ENCODE measurements at places on chromosomes 3 and 15.

- DNase-seq = no peak
Observed at GRCh38 chr15:54029081-54029480, 50.8 kb downstream of the UNC13C start.

GRCh38 chr3:175338775-175339535 is 479.8 kb downstream of the NAALADL2 start:
- DNase-seq = no peak

DNA sequence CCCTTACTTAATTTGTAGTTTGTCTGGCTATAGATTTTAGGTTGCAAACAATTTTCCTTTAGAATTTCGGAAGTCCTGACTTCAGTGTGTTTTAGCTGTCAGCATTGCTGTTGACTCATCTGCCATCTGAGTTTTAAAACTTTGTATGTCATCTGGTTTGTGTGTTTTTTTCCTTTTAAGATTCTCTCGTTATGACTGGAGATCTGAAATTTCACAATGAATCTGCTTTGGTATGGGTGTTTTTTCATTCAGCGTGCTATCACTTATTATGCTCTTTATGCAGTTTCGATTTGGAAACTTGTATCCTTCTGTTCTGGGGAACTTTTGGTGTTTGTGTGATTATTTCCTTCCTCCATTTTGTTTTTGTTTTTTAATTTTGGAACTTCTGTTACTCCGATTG is 53.7 kb upstream of the ZNF280D start:
- DNase-seq = no peak

GRCh38 chr3:72538070-72538745 is 310.0 kb downstream of the SHQ1 start:
- DNase-seq = no peak

DNA sequence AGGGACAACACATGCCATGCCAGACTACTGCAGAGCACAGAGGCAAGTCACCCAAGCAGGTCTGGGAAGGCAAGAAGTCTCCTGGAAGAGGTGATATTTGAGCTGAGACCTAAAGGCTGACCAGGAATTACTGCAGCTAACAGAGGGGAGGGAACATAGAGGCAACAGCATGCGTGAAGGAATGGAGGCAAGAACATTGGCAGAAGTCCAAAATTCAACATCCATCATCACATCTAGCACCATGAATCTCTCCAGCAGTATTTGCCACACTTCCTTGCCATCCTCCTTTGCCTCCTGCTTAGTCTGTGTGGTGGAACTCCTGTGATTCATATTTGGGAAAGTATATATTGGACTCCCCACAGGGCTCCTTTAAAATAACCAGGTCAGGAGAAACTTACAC is 870 bp upstream of the TSEN2 start:
- DNase-seq = no peak

DNA sequence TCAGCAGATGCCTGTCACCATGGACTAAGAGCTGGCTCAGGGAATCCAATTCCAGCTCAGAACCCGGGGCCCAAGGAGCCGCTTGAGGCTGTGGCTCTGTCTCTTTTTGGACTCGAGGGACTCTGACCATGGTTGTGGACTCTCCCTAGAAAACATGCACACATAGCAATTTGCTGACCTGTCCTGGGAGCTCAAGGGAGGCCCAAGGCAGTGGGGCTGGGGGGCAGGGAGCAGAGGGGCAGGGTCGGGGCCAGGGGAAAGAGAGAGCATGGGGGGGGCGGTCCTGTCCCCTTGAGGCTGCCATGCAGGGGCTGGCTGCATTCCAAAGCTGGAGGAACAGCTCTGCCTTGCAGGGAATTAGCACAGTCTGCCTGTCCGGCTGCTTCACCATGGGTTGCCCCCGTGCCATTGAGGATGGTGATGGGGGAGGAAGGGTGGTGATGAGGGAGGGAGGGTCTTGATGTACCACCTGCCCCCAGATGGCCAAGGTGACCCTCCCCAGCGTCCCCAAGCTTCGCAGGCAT is 190.1 kb downstream of the GOLGA6L6 start:
- no peak for DNase-seq

DNA sequence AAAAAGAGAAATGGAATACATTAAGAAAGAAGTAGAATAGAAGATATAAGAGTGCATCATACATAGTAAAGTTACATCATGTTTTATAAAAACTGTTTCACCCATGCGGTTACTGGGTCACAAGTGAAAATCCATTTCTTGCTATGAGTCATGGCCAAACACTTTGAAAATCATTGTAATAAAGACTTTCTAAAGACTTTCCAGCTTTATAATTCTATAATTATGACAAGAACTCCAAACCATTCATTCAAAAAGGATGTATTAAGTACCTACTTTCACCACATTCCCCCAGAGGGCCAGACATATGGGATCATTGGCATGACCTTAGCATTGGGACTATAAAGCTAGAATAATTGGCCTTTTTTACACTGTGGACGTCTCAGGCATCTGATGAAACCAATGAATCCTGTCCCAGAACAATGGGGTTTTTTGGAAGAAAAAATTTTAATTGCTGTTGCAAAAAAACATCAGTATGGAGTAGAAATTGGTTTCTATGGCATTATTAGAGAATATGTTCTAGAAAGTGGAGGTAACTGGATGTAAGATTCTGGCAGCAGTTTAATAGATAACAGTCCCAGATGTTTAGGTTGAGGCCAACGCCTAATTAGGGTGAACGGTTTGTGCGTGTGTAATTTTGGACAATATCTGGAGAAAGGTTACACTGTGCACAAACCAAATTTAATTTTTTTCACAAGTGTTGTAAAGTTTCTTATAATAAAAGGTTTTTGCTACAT is 3.3 kb upstream of the SKIC8 start:
- DNase-seq = no peak

- no peak for DNase-seq
Observed at GRCh38 chr3:99696497-99696896, 58.1 kb downstream of the COL8A1 start.

DNA sequence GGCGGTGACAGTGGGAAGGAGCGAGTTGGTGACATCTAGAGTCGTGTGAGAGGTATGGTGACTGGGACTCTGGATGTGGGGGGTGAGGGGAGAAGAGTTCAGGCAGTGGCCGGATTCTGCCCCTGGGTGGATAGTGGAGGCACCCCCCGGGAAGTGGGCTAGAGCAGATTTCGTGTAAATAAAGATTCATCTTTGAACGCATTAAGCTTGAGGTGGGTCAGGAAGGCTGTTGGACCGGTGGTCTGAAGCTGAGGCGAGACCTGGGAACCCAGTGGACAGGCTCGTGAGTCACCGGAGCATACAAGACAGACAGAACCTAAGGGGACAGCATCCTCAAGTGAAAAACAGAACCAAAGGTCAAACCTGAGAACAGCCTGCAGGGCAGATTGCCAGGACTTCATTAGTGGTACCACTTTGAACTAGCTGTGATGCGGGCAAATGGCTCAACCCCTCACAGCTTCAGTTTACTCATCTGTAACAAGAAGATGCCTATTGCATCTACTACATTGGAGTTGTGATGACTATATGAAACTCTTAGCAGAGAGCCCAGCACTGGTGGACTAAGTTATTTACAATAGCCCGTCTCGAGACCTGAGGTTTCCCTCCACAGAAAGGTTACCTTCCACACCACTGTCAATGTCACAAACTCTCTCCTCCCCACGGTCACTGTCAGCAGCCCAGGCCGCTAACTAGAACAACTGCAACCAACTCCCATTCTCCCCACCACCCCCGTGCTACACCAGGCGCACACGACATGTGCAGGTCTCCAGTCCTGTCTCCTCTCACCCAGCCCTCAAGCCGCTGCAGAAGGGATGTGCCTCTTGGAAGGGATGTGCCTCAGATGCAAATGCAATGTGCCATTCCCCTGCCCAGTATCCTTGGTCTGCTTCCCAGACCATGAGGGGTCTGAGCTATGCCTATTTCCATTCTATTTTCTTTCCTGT is 901 bp upstream of the CLN6 start:
- no peak for DNase-seq

Data from GM12891 (cell line).